ENCODE measurements at places on chromosomes 5 and 9. TPM values are rescaled to one million over a fixed set of nuclear protein-coding genes. Genes with fewer than 3 reads are reported as not detected.

The DOCK2 gene
- 5.8 TPM for polyA plus RNA-seq

The SPOCK1 gene
- 167 TPM for polyA plus RNA-seq

The TPPP gene
- polyA plus RNA-seq: 57.8 TPM

- no peak for DNase-seq
Measured at GRCh38 chr9:136942112-136942880, 2.2 kb downstream of the FBXW5 start.

DNA sequence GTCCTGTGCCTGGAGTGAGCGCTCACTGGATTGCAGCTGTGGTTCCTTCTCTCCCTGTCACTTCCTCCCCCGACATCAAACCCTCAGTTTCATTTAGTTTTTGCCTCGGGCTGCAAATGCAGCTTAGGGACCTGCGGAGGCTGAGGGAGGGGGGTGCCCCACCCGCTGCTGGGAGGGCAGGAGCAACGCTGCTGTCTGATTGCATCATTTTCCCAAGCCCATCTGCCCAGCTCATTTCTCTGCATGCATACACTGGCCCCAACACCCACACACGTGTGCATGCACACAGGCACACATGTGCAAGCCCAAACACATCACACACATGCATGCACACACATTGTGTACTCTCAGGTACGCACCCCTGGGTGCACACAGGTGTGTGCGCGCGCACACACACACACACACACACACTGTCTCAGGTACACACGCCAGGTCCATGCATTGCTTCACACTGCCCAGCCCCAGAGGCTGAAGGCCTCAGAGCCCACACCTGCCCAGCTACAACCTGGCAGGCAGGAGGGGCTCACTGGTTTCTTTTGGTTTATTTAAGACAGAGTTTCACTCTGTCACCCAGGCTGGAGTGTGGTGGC is 3.4 kb downstream of the ASS1 start:
- DNase-seq: no peak

DNA sequence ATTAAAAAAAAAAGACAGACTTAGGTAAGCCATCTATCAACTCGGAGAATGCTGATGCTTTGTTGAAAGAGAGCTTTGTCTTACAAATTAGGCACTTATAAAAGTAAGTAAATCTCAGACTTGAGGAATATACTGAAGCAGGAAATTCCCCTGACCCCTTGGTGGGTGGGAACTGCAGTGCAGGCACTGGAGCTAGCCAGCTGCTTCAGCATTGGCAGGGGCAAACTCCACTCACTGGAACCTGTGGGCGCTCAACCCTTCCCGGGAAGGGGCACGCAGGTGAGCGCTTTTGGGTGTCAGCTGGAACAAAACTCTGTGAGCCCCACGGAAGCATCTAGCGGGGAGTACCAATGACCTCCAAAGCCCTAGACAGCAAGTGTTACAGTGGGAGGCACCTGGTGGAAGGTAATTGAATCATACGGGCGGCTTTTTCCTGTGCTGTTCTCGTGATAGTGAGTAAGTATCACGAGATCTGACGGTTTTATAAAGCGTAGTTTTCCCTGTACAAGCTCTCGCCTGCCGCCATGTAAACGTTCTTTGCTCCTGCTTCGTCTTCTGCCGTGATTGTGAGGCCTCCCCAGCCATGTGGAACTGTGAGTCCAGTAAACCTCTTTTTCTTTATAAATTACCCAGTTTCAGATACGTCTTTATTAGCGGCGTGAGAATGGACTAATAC is 628.0 kb upstream of the CDH18 start:
- no peak for DNase-seq

DNA sequence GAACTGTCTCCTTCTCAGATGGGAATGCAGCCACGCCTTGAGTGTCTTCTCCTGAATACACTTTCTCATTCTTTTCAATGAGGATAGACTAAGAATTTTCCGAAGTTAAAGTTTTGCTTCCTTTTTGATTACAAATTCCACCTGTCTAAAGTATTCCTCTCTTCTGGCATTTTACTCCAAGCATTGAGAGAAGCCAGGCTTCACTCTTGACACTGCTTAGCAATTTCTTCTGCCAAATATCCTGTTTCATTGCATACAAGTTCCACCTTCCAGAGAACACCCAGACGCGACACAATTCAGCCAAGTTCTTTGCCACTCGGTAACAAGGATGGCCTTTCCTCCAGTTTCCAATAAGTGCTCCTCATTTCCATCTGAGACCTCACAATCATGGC is 35.6 kb upstream of the COL5A1 start:
- no peak for DNase-seq

DNA sequence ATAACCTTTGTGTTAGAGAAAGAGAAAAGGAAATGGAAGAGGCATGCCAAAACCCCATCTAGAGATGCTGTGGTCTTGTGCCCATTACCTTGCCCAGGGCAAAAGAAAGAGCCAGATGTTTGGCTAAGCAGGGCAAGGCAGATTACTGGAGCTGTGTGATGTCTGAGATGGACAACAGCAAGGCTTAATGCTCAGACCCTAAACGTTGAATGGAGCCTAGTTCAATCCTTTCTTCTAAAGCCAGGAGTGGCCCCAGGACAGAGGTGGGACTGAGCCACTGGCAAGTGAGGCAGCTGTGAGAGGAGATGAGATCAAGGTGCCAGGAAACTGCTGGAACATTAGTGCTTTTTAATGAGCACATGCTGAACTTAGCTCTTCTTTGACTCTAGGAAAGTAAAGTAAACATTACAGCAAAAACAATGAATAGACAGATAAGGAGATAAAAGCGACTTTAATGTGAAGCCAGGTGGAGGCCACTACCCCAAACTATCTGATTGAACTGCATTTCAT is 143.0 kb upstream of the EGFLAM start:
- no peak for DNase-seq

DNA sequence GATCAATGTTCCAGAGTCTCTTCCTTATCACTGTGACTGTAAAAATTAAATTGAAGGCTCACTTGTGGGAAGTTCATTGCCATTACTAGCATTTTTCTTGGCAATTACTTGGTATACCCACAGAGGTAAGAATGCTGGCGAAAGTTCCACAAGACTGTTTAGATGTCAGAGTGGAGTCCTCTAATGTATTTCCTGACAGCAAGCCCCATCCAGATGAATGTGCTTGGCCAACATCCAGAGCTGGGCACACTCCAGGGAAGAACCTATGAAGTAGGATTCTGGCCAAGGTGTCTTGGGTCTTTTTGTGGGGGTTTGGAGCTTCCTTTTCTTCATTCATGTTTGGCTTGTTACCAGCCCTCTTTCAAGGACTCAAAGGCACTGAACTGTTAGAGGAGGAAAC is 473.6 kb downstream of the DMAC1 start:
- DNase-seq: peak; percentile 43

- no peak for DNase-seq
Measured at GRCh38 chr5:139836469-139837208, 41.0 kb downstream of the PSD2 start.

DNA sequence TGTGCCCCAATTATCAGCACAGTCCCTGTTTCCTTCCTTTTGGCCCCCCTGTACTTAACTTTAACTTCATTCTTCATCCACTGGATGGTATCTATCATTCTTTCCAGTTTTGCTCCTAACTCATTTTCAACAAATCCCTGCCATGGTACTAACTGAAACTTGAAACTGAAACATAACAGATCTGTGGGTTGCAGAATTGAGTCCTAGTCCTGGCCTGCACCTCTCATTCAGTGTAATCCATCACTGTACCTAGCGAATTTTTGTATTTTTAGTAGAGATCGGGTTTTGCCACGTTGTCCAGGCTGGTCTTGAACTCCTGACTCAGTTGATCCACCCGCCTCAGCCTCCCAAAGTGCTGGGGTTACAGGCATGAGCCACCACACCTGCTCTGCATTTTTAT is 15.3 kb upstream of the PIK3R1 start:
- no peak for DNase-seq

DNA sequence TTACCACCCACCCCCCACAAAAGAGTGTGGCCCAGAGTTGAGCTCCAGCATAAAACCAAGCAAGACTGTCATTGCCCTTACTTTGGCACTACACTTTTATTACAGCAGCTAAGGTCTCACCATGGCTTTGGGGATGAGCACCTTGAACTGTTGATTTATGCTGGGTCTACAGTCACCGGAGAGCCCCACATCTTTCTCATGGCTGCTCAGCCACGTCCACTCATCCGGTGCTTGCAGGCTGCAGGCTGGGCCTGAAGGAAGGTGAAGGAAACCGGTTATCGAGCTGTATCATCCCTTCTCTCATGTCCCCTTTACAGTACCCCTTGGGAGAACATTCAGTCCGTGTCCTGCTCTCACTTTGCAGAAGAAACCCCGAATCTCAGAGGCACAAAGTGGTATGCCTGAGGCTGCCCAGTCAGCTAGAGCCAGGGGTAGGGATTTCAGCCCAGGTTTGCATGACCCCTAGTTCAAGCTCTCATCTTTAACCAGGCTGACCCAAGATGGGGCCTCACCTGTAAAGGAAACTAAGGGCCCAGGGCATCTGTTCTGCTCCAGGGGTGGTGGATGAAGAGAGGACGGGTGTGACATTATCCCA is 11.6 kb downstream of the TMOD1 start:
- DNase-seq: no peak

DNA sequence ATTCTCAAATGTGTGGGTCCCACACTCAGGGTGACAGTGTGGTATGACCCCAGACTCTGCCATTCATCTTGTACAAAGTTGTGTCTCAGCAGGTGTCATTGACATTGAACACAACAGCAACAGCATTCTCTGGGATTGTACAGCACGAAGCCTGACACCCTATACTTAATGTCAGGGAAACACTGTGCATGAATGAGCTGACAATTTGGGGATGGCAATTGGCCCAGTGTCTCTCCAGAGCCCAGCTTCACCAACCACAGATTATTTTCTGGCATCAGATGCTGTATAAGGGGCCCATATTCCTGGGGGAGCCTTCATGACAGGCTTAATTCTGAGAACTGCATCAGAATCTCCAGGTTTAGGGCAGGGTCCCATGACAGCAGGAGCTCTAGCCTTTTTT is 143.2 kb downstream of the GCNT1 start:
- DNase-seq: no peak
